ENCODE measurements at places on chromosomes 16 and 17.

- DNase-seq: no peak
These were observed 48.8 kb downstream of the DNAH3 start for GRCh38 chr16:21101631-21102420.

DNA sequence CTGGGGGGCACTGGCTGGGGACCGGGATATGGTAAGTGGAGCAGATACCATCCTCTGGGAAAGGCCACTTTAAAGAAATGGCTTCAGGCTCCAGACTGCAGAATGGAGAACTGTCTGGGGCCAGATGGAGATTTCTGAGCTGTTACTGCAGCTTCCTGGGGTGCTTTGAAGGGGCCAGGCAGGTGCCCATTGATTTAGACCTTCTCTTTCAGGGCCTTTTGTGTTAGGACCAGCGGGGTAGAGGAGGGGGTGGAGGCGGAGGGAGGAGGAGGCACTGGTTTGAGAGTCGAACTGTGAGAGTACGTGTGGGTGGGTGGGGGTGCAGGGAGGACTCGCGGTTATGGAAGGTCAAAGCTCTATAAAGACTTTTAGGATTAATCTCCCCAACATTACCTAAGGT lies 11.4 kb downstream of the NECAB2 start:
- no peak for DNase-seq

GRCh38 chr16:70635336-70636016 lies 10.9 kb upstream of the IL34 start:
- no peak for DNase-seq

DNA sequence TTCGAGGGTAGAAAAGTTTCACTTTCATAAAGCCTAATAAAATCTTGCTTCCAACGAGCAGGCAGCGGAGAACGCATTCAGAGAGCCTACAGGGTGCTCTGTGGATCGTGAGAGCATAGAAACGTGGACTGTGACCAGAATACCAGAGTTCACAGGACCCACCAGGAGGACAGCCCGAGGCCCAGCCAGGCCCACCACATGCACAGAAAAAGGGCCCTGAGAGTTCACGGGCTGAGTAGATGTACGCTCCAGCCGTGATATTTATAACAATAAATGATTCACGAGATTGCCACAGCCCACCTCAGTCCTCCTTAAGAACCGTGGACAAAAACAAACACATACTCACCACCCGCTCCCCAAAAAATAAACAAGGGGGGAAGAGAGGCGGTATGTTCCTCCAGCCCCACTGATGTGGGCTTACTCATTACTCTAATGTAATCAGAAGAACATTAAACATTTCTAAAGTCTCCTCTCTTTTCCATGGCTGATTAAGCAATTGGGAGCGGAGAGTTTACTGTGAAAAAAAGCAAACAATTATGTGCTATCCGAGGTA lies 207.2 kb downstream of the C16orf78 start:
- DNase-seq: no peak

- DNase-seq: no peak
These were observed 25.6 kb upstream of the PMFBP1 start for GRCh38 chr16:72197545-72197944.

DNA sequence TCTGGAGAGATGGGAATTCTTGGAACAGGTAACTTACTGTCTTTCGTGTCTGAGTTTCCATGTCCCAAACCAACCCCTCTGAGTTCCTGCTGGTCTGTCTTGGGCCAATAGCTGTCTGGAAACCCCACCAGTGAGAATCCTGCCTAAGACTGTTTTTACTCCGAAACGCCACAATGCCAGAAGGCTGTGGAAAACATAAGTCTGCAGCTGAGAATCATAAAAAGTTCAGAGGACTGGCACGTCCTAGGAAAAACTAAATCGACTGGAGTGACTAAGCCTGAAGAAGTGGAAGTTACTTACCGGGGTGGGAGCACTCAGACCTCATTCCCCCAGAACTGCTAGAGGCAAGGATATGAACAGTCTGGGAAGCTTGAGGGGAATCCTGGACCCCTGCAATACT lies 13.3 kb downstream of the LRRC75A start:
- no peak for DNase-seq

DNA sequence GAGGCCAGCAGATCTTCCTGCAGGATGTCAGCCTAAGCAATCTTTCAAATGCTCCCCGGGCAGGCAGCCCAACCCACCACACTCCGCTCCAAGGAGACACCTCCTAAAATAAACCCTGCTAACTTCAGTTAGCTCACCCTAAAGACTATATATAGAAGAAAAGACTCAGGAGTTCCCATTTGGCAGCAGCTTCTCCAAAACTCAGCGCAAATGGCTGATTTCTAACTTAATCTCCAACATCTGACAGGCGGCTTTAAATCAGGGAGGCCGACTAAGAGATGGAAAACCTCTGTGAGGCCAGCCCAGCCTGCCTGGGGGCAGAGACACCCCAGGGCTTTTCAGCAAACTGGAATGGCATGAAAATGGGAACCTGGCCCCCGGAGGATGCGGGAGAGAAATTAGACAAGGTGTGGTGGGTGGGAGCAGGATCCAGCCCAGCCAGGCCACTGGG lies 91.6 kb downstream of the XYLT1 start:
- DNase-seq: no peak

GRCh38 chr17:71316176-71316897 lies 804.5 kb upstream of the SOX9 start:
- DNase-seq: no peak

DNA sequence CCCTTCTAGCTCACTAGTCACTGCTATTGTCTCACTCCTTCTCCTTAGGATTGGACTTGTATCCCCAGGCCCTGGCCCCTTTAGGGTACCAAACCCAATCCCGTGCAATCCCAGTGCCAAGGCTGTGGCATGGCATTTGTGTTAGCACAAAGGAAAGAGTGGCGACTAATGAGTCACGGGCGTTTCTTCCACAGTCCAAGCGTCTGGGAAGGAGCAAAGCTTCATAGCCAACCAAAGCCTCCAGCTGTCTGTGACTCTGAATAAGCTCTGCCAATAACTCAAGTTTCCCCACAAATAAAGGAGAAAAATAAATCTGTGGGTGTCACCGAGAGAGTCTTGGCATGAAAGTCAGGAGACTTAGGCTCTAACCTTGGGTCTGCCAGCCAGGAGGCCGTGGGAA lies 54.6 kb upstream of the COX10 start:
- no peak for DNase-seq

DNA sequence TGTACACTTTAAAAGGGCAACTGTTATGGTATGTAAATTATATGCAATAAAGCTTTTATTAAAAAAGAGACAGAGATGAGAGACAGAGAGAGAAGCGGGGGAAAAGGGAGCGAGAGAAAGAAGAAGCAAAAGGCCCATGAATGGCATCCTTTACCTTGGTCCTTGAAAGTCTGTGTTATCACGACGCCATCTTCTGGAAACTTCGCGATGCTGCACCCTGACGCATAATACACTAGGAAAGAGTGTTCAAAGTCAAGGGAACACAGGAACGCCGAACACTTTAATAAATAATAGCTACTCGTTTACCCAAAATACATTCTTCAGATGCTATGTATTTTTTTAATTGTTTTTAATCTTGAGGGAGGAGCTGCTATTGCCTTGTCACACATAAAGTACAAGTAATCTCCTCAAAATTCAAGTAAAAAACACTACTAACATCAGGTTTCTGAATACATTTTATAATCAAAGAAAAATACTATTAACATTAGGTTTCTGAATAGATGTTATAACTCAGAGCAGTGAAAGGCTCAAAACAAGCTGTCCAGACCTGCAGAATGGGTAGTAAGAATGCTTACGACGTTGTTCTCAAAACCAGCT lies 23.0 kb upstream of the SLC38A8 start:
- DNase-seq: peak; percentile 9
